Activated CD4-positive, alpha-beta T cell treated with anti-CD3 and anti-CD28 coated beads, Interleukin-2, amount 10 ng/mL, durations not matched to agents 7 days and 5 days (primary cell): ENCODE measurements at places on chromosomes 5 and 9. TPM values are rescaled to one million over a fixed set of nuclear protein-coding genes. Genes with fewer than 3 reads are reported as not detected.

Gene SPATA31D4
- total RNA-seq, result not detected

Gene PPP1R26
- total RNA-seq, result 0.67 TPM

Gene GABRA1
- not detected for total RNA-seq

Gene SURF2
- total RNA-seq, result 16.0 TPM

Gene ST6GALNAC4
- 22.4 TPM for total RNA-seq

GRCh38 chr9:133641396-133641655, 5.2 kb downstream of the DBH start:
- no peak overlapping the region for H3K4me3 ChIP-seq
- DNase-seq, result no peak
- H3K27ac ChIP-seq, result no peak overlapping the region
- H3K27me3 ChIP-seq, result no peaks in the 10 kb centered on the region
- no peaks in the 10 kb centered on the region for H3K4me1 ChIP-seq

- H3K27ac ChIP-seq, result no peak overlapping the region
- no peaks in the 10 kb centered on the region for H3K4me1 ChIP-seq
- no peaks in the 10 kb centered on the region for H3K36me3 ChIP-seq
- no peaks in the 10 kb centered on the region for H3K27me3 ChIP-seq
- no peak for DNase-seq
- no peak overlapping the region for H3K4me3 ChIP-seq
These were observed 76.2 kb upstream of the STXBP1 start for GRCh38 chr9:127535834-127536233.

DNA sequence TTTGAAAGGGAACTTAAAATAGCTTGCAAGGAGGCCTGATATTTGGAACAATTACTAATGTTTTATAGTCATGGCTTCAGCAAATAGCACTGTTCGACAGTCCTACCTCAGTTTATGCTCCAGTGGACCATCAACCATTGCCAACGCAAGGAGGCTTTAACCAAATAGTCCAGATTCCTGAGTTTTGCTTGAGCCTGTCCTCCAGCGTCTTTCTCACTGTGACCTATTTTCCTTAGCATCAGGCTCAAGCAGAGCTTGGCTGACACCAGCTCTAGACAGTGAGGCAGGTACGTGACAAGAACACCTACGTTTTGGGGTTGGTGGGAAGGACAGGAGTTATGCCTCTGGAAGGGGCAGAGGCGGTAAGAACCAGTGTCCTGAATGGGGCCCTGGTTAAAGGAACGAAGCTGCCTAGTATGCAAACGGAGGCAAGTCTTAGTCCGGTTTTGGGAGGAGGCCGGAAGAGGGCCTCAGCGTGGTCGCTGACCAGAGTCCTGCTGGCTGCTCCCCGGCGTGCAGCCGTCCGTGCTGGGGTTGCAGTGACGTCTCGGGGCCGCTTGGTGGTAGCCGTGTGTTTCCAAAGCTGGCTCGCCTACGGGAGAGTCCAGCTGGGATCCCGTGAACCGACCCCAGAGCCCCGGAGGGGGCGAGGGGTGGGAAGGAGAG, 998 bp upstream of the FGF18 start:
- H3K4me1 ChIP-seq, result peaks cover 9% of the 10 kb centered on the region
- no peak overlapping the region for H3K27ac ChIP-seq
- H3K4me3 ChIP-seq, result peak overlapping the region; percentile 65

DNA sequence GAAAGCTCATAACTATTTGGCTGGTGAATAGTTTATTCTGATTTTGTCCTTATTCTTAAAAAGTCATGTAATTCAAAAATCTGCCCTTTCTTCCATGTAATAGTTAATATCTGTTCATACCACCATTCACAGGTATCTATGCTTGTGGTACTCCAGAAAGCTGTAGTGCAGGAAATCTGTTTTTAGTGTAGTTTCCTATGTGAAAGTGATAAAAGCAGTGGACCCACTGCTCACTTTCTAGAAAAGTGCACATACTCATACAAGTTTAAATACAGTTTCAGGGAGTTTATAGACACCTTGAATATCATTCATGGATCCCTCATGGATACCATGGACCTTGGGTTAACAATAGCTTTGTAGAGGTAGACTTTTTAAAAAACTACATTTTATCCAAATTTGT, 20.2 kb downstream of the PBX3 start:
- H3K27ac ChIP-seq, result no peak overlapping the region
- no peaks in the 10 kb centered on the region for H3K36me3 ChIP-seq
- DNase-seq, result no peak
- no peak overlapping the region for H3K4me3 ChIP-seq

- peaks cover 23% of the 10 kb centered on the region for H3K27me3 ChIP-seq
- no peak overlapping the region for H3K4me3 ChIP-seq
These were observed 1.3 kb downstream of the SH3GL2 start for GRCh38 chr9:17580119-17580518.

DNA sequence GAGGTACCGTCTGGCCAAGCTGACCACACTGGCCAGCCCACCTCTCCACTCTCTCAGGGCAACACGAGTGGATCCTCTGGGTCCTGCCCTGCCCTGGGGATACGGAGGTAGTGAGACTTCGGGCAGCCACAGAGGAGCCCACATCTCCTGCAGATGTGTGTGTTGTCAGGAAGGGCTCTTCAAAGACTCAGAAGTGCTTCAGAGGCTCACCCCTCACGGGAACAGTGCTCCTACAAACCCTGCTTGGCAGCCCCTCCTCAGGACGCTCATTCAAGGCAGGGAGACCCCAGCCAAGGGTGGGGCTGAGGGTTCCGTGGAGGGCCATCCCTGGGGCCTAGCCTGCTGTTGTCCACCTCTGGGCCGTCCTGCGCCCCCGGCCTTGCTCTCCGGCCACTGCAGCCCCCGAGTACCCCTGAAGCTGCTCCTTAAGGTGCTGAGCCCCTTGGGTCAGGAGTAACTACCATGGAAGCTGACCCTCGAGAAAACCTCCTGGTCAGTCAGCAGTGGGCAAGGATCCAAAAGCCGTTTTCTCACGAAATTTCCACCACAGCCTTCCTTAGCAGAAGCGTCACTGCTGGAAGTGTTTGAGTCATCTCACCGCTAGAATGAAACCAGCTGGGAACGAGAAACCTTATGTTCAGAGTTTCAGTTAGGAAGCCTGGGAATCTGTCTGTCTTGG, 23.2 kb upstream of the LRRC14B start:
- no peaks in the 10 kb centered on the region for H3K4me1 ChIP-seq
- no peak overlapping the region for H3K4me3 ChIP-seq
- no peak overlapping the region for H3K27ac ChIP-seq
- H3K36me3 ChIP-seq, result no peaks in the 10 kb centered on the region
- no peak for DNase-seq

- no peak overlapping the region for H3K4me3 ChIP-seq
- H3K4me1 ChIP-seq, result no peaks in the 10 kb centered on the region
- no peak for DNase-seq
- peaks cover 2% of the 10 kb centered on the region for H3K36me3 ChIP-seq
- H3K27me3 ChIP-seq, result no peaks in the 10 kb centered on the region
- no peak overlapping the region for H3K27ac ChIP-seq
These were observed 167.7 kb downstream of the XRCC4 start for GRCh38 chr5:83245037-83245436.

DNA sequence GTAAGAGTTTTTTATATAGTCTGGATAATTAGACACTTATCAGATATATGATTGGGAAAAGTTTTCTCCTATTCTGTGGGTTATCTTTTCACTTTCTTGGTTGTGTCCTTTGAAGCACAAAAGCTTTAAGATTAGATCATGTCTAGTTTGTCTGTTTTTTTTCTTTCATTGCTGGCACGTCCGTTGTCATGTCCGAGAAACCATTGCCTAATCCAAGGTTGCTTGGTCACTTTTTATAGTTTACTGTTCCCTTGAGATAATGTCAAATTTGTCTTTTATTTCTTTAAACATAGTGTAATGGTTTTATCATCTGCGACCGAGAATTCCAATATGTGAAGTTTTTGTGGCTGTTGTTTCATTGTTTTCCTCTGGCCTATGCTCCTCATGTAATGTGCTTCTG, 28.8 kb downstream of the GARNL3 start:
- H3K4me1 ChIP-seq, result peaks cover 11% of the 10 kb centered on the region
- no peak overlapping the region for H3K27ac ChIP-seq
- peaks cover 30% of the 10 kb centered on the region for H3K27me3 ChIP-seq
- no peak overlapping the region for H3K4me3 ChIP-seq
- no peak for DNase-seq

DNA sequence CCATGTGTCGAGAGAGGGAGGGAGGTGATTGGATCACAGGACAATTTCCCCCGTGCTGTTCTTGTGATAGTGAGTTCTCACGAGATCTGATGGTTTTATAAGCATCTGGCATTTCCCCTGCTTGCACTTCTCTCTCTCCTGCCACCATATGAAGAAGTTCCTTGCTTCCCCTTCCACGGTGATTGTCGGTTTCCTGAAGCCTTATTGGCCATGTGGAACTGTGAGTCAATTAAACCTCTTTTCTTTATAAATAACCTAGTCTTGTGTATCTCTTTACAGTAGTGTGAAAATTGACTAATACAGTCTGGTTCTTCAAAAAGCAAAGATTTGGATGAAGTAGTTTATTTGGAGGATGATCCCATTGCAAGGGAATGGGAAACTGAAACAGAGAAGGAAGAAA, 11.3 kb upstream of the MIER3 start:
- no peak for DNase-seq
- peaks cover 57% of the 10 kb centered on the region for H3K27me3 ChIP-seq
- H3K36me3 ChIP-seq, result no peaks in the 10 kb centered on the region
- no peaks in the 10 kb centered on the region for H3K4me1 ChIP-seq
- H3K4me3 ChIP-seq, result no peak overlapping the region

GRCh38 chr5:88188458-88189132, 80.0 kb downstream of the TMEM161B start:
- H3K27me3 ChIP-seq, result no peaks in the 10 kb centered on the region
- H3K36me3 ChIP-seq, result peaks cover 46% of the 10 kb centered on the region
- DNase-seq, result no peak
- H3K27ac ChIP-seq, result no peak overlapping the region

DNA sequence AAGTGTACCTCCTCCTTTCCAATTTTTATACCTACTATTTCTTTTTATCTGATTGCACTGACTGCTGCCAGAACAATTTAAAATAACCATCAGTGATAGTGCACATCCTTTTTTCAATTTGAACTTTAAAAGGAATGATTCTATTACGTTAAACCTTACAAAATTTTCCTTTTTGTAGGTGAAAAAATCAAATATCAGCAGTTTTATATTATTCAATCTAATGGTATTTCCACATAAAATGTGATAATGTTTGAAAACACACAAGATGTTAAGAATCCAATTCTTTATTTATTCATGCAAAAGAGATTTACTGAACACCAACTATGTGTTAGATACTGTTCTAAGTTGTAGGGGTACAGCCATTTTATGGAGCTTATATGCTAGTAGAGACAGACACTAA, 105.7 kb downstream of the GDNF start:
- peaks cover 24% of the 10 kb centered on the region for H3K4me1 ChIP-seq
- no peak for DNase-seq
- no peak overlapping the region for H3K27ac ChIP-seq
- peaks cover 14% of the 10 kb centered on the region for H3K36me3 ChIP-seq

- no peaks in the 10 kb centered on the region for H3K4me1 ChIP-seq
- H3K36me3 ChIP-seq, result no peaks in the 10 kb centered on the region
- DNase-seq, result no peak
- H3K27me3 ChIP-seq, result no peaks in the 10 kb centered on the region
- no peak overlapping the region for H3K27ac ChIP-seq
These were observed 54.4 kb upstream of the JMY start for GRCh38 chr5:79181419-79182022.

- peak; percentile 59 for DNase-seq
- H3K36me3 ChIP-seq, result peaks cover 53% of the 10 kb centered on the region
- H3K27me3 ChIP-seq, result no peaks in the 10 kb centered on the region
- peak overlapping the region; percentile 40 for H3K4me3 ChIP-seq
- H3K4me1 ChIP-seq, result peaks cover 51% of the 10 kb centered on the region
- H3K27ac ChIP-seq, result peak overlapping the region; percentile 81
These were observed 13.3 kb downstream of the SLC25A46 start for GRCh38 chr5:110751902-110752762.

GRCh38 chr5:65914641-65915196, 11.7 kb upstream of the ERBIN start:
- no peak overlapping the region for H3K27ac ChIP-seq
- no peaks in the 10 kb centered on the region for H3K36me3 ChIP-seq
- H3K4me3 ChIP-seq, result no peak overlapping the region
- DNase-seq, result no peak
- no peaks in the 10 kb centered on the region for H3K27me3 ChIP-seq

DNA sequence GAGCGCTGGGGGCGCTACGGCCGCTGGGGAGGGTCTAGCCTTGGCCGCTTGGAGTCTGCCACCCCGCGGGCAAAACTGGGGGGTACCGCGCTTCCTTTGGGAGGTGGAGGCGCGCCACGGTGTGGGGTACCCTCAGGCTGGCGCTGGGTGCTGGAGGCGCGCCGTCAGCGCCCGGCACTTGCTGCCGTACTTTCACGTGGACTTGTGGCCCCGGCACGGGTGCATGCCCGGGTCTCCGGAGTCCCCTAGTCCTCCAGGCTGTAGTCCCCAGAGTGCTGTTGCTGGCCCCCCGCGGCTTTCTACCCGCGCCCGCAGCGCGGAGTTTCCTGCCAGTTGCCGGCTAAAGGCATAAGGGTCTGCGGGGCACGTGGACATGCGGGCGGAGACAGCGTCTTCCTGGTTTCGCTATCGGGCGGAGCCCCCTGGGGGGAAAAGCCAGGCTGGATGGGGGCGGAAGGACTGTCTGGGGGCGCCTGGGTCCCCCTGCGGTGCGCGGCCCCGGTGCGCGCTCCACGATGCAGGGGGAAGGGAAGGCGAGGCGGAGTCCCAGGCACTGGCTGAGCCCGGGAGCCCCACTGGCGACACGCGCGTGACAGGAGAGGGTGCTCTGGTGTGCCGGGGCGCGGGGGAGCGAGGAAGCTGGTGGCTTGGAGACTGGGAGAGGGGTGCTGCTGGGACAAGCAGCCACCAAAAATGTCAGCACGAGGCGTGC, 666 bp downstream of the PPARGC1B start:
- H3K4me1 ChIP-seq, result peaks cover 3% of the 10 kb centered on the region
- peak overlapping the region; percentile 78 for H3K4me3 ChIP-seq
- DNase-seq, result peak; percentile 47
- H3K36me3 ChIP-seq, result no peaks in the 10 kb centered on the region
- H3K27me3 ChIP-seq, result peaks cover 3% of the 10 kb centered on the region
- H3K27ac ChIP-seq, result peak overlapping the region; percentile 72

- peaks cover 8% of the 10 kb centered on the region for H3K27me3 ChIP-seq
- H3K4me3 ChIP-seq, result no peak overlapping the region
- H3K36me3 ChIP-seq, result no peaks in the 10 kb centered on the region
- DNase-seq, result no peak
- H3K27ac ChIP-seq, result no peak overlapping the region
These were observed 87.2 kb upstream of the RAPGEF1 start for GRCh38 chr9:131826966-131827525.

GRCh38 chr5:81134066-81134465, 99.1 kb upstream of the CKMT2 start:
- no peaks in the 10 kb centered on the region for H3K27me3 ChIP-seq
- DNase-seq, result no peak
- H3K4me1 ChIP-seq, result no peaks in the 10 kb centered on the region
- no peak overlapping the region for H3K27ac ChIP-seq
- H3K4me3 ChIP-seq, result no peak overlapping the region
